ENCODE measurements at places on chromosomes 4 and X. TPM values are rescaled to one million over a fixed set of nuclear protein-coding genes. Genes with fewer than 3 reads are reported as not detected.

DNA sequence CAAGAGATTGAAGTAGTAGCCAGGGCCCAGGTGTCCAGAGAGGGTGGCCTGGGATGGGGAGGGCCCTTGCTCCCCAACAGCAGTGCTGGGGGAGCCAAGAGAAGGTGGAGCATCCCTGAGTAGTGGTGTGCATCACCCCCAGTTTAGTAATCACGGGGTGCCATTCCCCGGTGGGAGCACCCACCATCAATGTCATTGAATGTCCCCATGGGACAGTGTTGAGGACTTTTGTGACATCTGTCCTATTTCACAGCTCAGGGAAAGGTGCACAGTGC is 4.4 kb upstream of the CPZ start:
- no peaks in the 10 kb centered on the region for H3K4me1 ChIP-seq
- H3K27ac ChIP-seq = no peak overlapping the region
- no peaks in the 10 kb centered on the region for H3K36me3 ChIP-seq
- peaks cover 6% of the 10 kb centered on the region for H3K27me3 ChIP-seq

DNA sequence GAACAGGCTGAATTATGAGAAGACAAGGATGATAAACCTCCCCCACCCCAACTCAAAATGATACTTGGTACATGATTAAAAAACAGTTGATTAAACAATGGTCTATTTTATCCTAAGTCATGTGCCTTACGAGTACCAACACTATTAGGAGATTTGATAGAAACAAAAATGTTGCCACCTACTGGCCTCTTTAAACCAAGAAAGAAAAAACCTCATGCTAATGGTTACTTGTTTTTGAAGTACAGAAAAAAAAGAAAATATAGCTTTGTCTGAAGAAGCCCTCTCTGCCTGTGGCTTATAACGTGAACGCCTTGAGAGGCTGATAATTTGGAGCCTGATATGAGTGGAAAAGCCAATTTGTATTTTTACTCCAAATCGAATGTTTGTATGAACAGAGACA is 538.2 kb downstream of the DMD start:
- no peak overlapping the region for H3K27ac ChIP-seq
- H3K27me3 ChIP-seq = no peaks in the 10 kb centered on the region
- no peak for DNase-seq
- no peak overlapping the region for H3K4me3 ChIP-seq
- no peaks in the 10 kb centered on the region for H3K4me1 ChIP-seq

- no peak overlapping the region for H3K4me3 ChIP-seq
- H3K4me1 ChIP-seq = no peaks in the 10 kb centered on the region
- H3K36me3 ChIP-seq = no peaks in the 10 kb centered on the region
- no peak for DNase-seq
- no peaks in the 10 kb centered on the region for H3K27me3 ChIP-seq
Observed at GRCh38 chrX:86197815-86198214, 49.6 kb downstream of the DACH2 start.

DNA sequence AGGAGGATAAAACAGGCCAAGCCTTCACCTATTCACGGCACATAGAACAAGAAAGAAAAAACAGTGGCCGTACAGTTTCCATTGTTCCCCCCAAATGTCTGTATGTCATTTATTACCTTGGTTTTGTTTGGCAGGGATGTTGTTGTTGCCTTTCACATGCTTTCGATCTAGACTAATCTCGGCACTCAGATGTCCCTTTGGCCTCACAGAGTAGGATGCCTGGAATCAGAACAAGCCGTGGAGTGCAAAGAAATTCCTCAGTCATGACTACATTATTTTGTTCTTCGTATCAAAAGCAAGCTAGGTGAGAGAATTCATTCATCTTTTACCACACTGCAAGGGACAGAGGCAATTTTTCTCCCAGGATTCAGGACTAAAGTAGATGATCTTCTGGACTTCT is 106.9 kb downstream of the SMIM20 start:
- no peak overlapping the region for H3K4me3 ChIP-seq
- no peak for DNase-seq
- no peak overlapping the region for H3K27ac ChIP-seq
- peaks cover 20% of the 10 kb centered on the region for H3K27me3 ChIP-seq
- no peaks in the 10 kb centered on the region for H3K36me3 ChIP-seq

GRCh38 chr4:70637239-70637913 is 8.8 kb downstream of the ENAM start:
- no peak overlapping the region for H3K4me3 ChIP-seq
- DNase-seq = no peak
- peaks cover 4% of the 10 kb centered on the region for H3K27me3 ChIP-seq
- H3K36me3 ChIP-seq = no peaks in the 10 kb centered on the region

Gene TIGD2
- 2.0 TPM for total RNA-seq

Gene PAGE2
- total RNA-seq = not detected

Gene NXF2B
- total RNA-seq = not detected

GRCh38 chr4:67892253-67892652 is 8.5 kb upstream of the TMPRSS11D start:
- H3K27ac ChIP-seq = no peak overlapping the region
- H3K36me3 ChIP-seq = no peaks in the 10 kb centered on the region

GRCh38 chr4:53929311-53929710 is 135.1 kb downstream of the CHIC2 start:
- H3K4me1 ChIP-seq = no peaks in the 10 kb centered on the region
- no peak for DNase-seq
- no peak overlapping the region for H3K4me3 ChIP-seq
- H3K27me3 ChIP-seq = no peaks in the 10 kb centered on the region

Gene EDA2R
- total RNA-seq = 1.8 TPM
